ENCODE measurements at places on chromosomes 3 and 15. TPM values are rescaled to one million over a fixed set of nuclear protein-coding genes. Genes with fewer than 3 reads are reported as not detected.
A peak's percentile ranks its signal among the peaks of the same experiment; 100 is the strongest.

TUSC7 gene
- not detected for total RNA-seq

DNA sequence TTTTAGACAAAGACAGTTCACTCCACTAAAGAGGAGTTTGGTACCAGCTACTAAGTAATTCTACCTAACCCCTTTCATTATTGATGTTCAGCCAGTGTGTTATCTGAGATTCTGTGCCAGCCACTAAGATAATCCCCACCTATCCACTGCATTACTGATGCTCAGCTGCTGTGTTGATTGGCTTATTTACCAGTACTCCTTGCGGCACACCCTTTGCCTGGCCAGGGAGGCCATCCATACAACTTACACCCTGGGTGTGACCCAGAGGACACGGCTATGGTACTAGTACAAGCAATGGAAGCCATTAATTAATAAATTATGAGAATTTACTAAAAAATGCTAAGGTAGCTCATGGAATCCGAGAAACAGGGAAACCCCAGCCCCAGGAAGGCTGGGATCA lies 290.7 kb upstream of the CTNNB1 start:
- no peak for ATAC-seq

TTLL13 gene
- 1.3 TPM for total RNA-seq

GRCh38 chr15:88476635-88477060 lies 9.1 kb downstream of the MRPS11 start:
- ATAC-seq: peak; percentile 18

- no peak for ATAC-seq
Observed at GRCh38 chr3:69031635-69032034, 18.2 kb upstream of the EOGT start.

MME gene
- total RNA-seq: not detected

DNA sequence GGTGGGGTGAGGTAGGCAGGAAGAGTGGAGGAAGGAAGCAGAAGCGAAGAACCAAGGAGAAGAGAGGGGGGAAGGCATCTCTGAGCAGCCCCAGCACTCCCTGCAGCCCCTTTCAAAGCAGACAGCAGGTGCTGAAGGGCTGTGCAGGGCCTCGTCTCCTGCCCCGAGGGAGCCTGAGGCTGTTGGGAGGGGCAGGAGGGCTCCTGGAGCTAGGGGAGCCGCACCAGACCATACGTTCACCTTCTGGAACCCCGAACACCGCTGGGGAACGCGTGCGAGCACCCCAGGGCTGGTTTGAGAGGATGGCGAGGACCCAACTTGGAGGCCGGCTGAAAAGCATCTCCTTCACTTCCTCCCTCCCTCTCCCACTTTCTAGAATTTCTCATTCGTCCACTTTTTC lies 259.8 kb downstream of the FAM43A start:
- ATAC-seq: no peak

DNA sequence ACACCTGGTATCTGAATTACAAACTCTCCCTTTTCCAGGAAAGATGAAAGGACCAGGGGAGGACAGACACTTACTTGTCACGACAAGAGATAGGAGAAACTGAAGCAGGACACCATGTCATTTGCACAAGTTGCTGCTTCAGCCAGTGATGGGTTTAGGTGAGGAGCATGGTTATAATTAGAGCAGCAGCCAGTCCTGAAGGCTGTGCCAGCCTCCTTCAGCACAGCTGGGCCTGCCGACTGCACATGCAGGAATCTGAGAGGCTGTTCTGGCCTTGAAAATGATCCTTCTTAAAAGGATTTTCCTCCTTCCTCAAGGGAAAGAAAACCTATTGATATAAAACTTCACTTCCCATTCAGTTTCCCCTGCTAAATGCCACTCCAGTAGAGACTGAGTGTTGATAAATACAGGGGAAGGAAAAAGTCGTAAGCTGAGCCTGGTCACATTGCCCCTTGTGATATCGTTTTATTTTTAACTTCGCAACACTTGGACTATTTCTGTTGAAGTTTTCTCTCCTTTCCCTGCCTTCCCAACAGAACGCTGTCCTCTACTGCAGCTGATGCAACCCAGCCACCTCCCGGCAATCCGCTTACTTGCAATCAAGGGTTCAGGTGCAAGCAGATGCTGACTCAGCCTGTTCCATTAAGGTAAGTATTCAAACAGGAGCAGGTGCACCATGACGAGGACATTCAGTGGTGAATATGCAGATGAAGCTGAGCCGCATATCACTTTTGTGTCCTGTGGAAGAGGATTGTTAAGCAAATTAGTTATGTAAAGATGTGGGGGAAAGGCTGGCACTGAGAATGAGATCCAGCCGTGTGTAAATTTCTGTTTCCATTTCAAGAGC lies at the start of gene FBXO40:
FBXO40 (plus strand) TSS at position 524 of the 847 bp plus-strand sequence. CDS start 27,197 bp downstream, outside the sequence.
- ATAC-seq: no peak

SLC22A14 gene
- total RNA-seq: 0.11 TPM
